Cortex of kidney (tissue), 1 donor: ENCODE measurements at places on chromosomes 6 and 20.

- DNase-seq, result no peak
Measured at GRCh38 chr6:139282684-139283083, 9.1 kb downstream of the TXLNB start.

GRCh38 chr6:52297433-52297832 is 12.9 kb upstream of the MCM3 start:
- DNase-seq, result no peak

DNA sequence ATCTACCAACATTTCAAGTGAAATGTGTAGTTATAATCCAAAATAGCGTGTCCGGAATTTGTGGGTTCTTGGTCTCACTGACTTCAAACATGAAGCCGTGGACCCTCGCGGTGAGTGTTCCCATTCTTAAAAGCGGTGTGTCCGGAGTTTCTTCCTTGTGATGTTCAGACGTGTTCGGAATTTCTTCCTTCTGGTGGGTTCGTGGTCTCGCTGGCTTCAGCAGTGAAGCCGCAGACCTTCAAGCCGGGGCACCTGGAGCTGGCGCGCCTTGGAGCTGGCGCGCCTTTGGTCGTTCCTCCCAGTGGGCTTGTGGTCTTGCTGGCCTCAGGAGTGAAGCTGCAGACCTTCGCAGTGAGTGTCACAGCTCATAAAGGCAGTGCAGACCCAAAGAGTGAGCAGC is 291.5 kb upstream of the EYS start:
- DNase-seq, result no peak

DNA sequence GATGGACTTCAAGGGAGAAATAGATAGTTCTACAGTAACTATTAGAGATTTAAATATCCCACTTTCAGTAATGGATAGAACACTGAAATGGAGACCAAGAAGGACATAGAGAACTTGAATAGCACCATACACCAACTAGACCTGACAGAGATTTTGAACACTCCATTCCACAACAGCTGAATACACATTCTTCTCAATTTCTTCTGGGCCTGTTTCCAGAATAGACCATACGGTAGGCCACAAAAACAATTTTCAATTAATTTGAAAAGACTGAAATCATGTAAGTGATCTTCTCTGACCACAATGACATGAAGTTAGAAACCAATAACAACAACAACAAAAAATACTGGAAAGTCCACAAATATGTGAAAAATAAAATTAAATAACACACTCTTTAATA is 979.1 kb upstream of the FLRT3 start:
- no peak for DNase-seq

DNA sequence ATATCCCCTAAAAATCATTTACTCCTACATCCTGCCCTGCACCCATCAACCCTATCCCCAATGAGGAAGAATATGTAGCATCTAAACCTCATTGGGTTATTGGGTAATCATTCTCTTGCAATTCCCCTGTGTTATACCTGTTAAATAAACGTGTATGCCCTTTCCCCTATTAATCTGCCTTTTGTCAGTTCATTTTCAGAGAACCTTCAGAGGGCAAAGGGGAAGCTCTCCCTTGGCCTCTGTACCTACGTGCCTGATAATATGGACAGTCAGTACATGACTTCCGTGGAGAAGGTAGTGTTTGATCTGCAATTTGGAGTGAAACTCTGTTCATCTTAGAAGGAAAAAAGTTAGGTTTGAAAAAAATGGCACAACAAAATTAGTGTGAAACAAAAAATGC is 173.5 kb upstream of the RUNX2 start:
- DNase-seq, result no peak

- DNase-seq, result no peak
Measured at GRCh38 chr6:38728203-38728602, 13.1 kb downstream of the DNAH8 start.

DNA sequence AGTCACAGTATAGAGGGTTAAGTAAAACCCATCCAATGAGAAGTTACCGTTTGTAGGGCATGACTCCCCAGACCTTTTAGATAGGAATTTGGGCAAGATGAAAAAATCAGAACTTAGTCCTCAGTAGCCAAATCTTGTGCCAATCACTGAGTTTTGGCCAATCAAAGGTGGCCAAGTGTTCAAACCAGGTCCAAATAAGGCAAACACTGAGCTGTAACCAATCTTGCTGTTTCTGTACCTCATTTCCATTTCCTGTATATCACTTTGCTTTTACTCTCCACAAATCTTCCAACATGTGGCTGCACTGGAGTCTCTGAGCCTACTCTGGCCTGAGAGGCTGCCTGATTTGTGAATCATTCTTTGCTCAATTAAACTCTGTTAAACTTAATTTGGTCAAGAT is 81.8 kb upstream of the GPR6 start:
- no peak for DNase-seq

DNA sequence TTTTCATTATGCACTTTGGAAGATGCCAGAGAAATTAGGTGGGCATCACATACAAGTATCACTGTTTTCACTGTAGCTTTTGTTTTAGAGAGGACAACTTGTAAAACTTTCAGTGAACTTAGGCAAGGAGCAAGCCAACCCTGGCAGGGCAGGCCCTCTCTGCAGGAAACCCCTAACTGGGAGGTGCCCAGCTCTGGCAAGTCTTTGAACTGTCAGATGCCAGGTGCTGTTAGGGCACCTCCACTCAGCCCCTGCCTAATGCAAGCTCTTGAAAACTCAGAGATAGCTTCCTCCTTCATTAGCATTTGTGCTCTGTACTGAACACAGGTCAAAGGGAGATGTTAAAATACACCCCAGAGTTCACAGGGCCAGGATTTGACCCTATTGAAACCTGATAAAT is 774.2 kb upstream of the FLRT3 start:
- no peak for DNase-seq

- no peak for DNase-seq
Measured at GRCh38 chr20:21902391-21902790, 196.9 kb downstream of the PAX1 start.

- no peak for DNase-seq
Measured at GRCh38 chr6:165245701-165246100, 63.7 kb downstream of the C6orf118 start.

- DNase-seq, result no peak
Measured at GRCh38 chr20:23143098-23143497, 57.0 kb upstream of the CD93 start.

GRCh38 chr20:14882157-14882556 is 544.7 kb upstream of the FLRT3 start:
- DNase-seq, result no peak

DNA sequence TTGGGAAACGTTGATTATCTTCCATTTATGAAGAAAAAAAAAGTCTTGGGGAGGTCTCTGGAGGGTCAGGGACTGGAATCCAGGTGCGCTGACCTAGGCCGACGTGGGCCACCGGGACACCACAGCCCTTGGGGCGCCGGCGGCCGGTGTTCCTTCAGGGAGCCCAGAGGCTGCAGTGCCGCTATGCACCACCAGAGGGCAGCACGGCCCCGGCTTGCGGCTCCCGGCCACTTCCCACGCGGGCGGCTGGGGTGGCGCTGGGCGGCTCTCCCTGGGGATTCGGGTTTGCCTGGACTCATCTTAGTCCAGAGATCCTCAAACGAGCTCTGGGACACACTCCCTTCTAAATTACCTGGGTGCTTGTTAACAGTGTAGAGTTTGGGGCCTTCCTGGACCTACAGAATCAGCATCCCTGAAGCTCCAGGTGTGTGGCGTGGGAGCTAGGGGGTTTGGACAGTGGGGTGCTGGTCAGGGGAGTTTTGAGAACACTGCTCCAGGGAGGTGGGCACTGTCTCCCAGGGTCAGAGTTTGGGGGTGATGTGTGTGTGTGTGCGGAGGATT is 23.0 kb upstream of the GTSF1L start:
- no peak for DNase-seq

- DNase-seq, result no peak
Measured at GRCh38 chr6:4348462-4349112, 213.2 kb upstream of the ECI2 start.

DNA sequence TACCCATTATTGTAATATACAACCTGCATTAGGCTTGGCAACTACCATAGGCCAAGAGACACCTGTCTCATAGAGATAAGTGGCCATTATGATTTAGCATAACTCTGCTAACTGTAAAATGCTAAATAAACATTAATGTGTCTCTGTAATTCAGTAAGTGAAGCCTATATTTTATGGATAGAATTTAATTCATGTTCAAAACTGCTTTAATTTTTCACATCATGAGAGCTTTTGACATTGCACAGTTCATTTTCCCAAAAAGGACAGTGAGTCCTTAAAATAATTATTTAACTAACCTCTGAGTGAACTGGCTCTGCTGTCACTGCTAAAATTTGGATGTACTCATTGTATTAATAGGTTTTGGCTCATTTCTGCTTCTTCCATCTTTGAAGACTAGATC is 41.4 kb upstream of the TMX4 start:
- DNase-seq, result no peak

DNA sequence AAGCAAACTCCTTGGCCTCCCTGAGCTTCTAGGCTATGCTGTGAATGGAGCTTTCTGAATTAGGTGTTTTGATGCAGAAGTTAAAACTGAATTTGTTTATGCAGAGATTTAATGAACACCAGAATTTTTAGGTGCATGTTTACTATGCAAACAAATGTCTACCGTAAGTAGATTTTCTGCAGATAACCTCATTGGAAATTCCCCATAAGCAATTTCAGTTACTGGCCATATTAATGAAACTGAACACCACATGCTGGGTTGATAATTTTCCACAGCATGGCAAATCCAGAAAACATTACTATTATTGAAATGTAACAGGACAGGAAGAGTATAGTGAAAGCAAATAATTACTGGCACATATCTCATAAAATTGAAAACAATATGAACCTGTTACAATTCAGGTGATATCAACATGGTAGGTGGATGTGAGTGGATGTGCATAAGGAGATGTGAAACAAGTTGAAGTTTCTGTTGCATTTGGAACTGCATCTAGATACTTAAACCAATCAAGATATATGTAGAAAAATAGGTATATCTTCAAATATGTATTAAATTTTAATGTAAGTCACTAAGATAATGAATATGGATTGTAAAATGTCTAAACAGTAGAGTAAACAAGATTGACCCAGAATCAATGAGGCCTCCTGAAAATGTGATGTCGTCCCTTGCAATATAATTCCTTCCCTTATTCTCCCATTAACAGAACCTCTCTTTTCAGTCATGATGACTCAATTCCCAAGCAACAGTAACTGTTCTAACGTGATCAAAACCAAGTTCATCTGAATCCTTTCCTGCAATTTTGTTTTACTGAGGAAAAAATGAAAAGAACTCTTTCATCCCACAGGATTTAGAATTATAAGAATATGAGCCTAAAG is 11.0 kb downstream of the PTCHD4 start:
- no peak for DNase-seq
